Activated naive CD8-positive, alpha-beta T cell treated with anti-CD3 and anti-CD28 coated beads, Interleukin-2, amount 10 ng/mL, durations not matched to agents 7 days and 5 days (primary cell): ENCODE measurements at places on chromosomes 3 and 15.

DNA sequence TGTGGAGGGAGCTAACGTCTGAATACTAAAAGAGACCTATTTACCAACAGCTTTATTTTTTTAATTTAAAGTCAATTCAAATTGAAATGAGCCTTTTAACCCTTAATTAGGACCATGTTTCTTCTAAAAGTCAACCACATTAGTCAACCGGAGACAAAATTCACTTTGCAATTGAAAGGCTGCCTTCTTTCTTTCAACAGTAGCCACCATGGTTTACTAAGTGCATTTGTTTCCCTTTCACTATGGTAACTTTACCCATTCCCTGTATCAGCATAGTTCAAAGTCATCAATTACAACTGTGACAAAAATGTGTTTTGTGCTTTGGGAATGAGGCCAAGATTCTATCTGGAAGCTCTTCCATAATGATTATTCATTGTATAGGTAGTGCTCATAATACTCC, 225.4 kb downstream of the EPHA3 start:
- DNase-seq: no peak

DNA sequence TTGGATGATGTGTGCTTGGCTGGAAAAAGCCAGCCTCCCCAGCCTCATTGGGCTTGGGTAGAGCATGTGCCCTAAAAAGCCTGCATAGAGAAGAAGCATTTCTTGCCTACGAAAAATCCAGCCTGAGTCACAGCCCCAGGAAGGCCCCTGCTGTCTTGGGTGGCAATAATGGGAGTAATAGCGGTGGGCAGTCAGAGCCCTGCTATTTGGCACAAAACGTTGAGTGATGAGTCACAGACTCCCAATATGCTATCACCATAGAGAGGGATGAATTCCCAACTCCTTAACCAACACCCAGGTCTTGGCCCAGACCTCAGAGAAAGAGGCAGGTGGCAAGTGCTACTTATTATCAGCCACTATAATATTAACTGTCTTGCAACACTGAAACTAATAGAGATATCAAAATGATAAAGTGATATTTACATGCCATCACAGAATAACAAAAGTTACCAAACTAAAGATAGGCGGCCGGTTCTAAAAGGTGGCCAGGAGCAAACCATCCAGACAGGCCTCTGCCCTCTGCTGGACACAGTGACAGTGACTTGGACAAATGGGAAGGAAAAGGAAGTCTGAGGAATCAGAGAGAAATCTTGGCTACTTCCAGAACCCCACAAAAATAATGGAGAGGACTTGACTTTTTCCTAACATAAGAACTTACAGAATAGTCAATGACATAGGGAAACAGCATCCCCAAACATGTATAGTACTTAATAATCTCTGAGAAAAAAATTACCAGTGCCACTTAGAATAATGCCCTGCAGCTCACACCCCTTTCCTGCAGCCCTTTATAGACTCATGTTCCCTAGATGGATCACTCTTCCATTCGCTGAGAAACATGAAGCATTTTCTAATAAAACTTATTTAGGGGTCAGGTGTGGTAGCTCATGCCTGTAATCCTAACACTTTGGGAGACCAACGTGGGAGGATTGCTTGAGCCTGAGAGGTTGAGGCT, 51.9 kb upstream of the MUC13 start:
- no peak for DNase-seq

DNA sequence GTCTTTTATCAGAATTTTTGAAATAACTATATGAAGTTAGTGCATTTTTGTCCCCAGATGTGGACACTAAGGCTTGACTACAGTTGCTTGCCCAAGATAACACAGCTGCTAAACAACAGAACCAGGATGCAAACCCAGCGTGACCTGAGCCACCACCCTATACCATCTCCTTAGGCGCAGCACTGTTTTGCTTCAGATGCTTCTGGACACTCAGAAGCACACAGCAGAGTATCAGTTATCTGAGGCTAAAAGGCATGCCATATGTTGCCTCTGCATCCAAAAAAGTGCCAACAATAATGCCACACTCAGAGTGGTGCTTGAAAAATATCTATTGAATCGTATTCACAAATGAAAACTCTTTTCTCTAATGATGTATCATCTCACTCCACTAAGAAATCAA, 24.5 kb downstream of the KCNMB2 start:
- DNase-seq: no peak

- DNase-seq: no peak
Measured at GRCh38 chr3:177928172-177928873, 607.9 kb upstream of the KCNMB2 start.

DNA sequence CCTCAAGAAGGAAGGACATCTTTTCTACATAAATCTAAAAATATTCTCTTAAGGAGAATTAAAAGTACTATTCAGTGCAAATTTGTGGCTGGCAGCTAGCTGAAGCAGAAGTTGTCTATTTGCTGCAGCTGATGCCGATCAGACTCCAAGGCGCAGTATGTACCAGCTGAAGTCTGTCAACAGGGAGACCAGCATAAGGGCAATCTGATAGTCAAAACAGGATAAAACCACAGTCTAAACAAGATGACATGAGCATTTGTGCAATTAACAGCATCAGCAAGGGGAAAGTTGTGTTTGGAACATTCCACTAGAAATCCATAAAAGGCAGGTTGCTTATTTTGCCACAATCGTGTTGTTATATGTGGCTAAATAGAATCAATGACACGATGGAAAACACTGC, 198.2 kb upstream of the ROBO2 start:
- DNase-seq: no peak

- no peak for DNase-seq
Measured at GRCh38 chr15:66124651-66125050, 128.9 kb downstream of the MEGF11 start.

GRCh38 chr15:92421976-92422375, 28.3 kb downstream of the ST8SIA2 start:
- DNase-seq: no peak

DNA sequence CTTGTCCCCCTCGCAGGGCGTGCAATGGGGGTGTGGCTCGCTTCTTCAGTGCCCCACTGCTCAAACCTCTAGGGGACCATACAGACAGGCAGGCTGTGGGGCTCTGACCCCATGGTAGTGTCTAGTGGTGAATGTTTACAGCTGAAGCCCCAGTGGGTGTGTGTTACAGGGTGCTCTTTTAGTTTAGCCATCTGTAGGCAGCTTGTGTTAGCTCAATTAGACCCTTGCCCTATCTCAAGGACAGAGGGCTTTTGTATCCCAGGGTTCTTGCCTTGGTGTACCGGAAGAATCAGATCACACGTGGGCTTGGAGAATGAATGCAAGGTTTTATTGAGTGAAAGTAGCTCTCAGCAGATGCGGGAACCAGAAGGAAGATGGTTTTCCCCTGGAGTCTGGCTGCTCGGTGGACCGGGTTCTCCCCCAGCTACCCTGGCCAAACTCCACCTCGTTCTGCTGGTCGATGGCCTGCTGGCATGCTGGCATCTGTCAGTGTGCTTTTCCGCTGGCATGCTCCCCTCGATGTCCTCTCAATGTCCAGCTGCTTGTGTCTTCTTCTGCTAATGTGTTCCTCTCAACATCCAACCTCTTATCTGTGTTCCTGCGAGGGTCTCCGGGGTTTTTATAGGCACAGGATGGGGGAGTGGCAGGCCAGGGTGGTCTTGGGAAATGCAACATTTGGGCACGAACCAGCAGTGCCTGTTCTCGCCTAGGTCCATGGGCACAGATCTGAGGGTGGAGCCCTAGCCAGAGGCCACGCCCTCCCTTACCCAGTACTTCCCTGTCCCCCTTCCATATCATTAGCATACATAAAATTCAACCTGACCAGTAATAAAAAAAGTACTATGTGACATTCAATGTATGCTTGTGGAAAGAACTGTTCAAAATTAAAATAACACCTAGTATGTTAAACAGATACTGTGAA, 6.6 kb downstream of the SPCS1 start:
- no peak for DNase-seq

DNA sequence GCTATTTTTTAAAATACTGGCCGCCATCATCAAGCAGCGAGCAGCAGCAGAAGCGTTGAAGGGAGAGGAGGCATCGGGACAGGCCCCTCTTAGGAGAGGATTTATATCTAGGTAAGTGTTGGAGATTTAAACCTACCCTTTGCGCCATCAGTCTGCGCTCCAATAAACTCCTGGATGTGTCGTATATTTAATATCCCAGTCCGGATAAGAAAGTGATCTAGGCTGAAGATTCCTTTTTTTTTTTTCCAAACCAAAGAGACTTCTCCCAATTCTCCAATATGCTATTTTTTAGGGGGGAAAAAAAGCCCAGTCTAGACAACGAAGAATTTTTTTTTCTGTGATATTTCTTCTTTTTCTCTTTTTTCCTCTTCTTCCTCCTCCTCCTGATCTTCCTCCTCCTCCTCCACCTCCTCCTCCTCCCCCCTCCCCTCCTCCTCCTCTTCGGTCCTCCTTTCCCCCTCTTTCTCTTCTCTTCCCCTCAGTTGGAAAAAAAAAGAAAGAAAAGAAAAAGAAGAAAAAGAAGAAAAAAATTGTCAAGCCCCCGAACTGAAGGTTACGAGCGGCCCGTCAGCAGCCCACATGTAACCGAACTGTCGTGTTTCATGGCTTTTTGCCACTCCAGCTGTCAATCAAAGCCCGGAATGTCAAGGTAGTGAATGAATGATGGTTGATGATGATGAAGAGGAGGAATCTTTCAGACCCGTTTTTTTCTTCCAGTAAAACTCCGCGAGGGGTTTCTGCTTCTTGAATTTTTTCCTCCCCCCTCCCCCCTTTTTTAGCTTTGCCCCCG, 835 bp downstream of the MEIS2 start:
- DNase-seq: no peak

DNA sequence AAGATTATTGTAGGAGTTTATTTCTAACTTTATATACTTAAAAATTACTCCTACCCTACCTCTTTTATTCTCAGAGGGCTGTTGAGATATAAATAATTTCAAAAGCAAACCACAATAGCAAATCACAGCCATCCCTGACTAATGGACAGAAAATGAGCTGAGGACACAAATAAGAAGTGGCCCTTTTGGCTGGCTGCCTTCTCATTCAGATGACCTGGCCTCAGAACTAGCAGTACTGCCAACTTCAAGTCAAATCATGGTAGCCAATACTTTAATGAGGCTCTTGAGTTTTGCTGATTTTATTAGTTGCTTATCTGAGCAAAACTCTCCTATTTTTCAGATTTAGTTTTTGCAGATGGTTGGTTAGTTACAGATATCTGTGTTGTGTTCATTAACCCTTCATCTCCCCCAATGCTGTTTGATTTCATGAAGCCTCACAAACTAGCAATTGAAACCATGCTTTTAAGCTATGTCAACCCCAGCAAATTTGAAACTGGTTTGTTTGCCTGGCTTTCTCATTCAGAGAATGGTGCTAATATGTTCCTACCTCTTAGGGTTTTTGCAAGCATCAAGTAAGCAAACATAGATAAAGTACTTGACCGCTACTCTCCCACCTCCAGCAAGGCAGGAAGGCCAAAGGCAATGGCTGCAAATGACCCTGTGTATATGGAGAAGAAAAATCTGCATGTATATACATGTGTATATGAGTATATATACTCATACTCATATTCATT, 73.4 kb upstream of the HACD2 start:
- no peak for DNase-seq

GRCh38 chr3:196336319-196337145, 1.7 kb downstream of the TM4SF19 start:
- DNase-seq: no peak

DNA sequence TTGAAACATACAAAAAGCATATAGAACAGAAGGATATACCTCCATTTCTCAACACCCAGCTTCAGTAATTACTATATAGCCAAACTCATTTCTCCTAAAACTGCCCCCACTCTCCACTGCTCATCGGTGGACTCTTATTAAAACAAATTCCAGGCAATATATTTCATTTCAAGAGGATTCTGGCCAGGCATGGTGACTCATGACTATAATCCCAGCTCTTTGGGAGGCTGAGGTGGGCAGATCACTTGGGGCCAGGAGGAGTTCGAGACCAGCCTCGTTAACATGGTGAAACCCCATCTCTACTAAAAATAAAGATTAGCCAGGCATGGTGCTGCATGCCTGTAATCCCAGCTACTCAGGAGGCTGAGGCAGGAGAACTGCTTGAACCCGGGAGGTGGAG, 40.9 kb downstream of the SNX4 start:
- DNase-seq: no peak

GRCh38 chr3:131224886-131225550, 156.6 kb upstream of the NUDT16 start:
- no peak for DNase-seq

- DNase-seq: no peak
Measured at GRCh38 chr15:44735482-44736180, 697 bp upstream of the TRIM69 start.

DNA sequence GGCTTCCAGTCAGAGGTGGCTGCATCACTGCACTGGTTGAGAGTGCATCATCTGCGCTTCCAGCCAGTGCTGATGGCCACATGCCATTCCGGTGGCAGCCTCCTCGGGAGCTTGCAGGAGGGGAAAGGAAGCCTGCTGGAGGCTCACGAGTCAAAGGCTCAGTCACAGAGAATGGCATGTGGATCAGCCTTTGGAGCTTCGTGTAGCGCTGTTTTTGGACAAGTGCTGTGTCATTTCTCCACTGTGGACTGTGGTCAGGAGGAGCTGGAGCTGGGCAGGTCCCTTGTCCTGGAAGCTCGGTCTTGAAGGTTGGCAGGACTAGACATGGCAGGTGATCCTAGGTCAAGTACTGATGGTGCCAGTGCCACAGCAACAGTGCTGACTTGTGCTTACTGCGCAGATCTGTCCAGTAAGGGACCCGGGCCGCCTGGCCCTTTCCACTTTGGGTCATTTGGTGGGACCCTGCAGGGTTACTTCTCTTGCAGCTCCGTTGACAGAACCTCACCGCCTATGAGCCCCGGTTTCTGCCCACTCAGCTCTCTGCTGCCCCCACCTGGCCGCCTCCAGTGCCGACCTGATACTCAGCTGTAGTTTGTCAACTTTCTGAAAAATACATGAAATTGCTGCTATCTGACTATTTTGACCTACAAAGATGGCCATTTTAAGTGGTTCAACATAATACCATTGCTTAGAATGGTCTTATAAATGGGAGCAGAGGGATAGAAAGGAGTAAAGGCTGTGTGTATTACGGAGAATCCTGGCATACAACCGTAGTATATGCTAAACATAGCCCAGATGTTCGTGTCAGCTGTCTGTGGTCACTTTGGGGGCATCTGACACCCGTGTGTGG, 27.6 kb upstream of the TRPM1 start:
- peak; percentile 88 for DNase-seq

DNA sequence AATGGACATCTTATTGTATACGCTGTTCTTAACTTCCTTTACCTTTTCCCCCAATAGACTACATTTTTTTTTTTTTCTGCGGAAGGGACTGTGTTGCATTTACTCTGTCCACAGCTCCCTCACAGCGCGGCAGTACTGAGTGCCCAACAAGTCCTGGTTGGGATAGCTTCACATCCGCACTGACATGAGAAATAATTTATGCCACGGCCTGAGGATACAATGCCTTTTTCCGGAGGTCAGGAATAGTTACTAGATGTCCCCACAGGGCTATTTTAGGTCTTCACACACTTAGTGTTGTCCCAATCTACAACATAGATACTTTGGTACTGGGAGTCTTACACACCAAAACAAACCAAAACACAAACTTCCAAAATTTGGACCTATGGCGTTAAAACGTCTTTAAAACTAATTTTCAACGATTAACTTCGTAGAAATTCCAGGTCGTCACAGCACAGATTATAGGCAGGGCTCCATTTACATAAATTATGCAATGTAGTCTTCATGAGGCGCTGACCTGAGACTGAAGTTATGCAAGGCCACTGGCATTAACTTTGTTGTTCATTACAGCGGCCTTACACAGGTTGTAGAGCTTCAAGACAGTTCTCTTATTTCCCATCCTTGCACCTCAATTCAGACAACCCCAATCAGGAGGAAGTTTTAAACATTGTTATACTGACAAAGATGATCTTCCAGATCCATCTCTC, 989 bp upstream of the PPIB start:
- no peak for DNase-seq
